Posterior cingulate gyrus (tissue), 11 donors: ENCODE measurements at places on chromosomes 3 and 15.

GRCh38 chr3:147943265-147943945 is 534.2 kb downstream of the ZIC1 start:
- DNase-seq: no peak

- DNase-seq: peak; percentile 92
Measured at GRCh38 chr15:83446904-83447709, at the start of gene SH3GL3. Gene SH3GL3 (plus strand): TSS chr15:83447341. CDS start chr15:83447534, 193 bp downstream.

GRCh38 chr15:70480196-70480856 is 283.0 kb downstream of the UACA start:
- no peak for DNase-seq

DNA sequence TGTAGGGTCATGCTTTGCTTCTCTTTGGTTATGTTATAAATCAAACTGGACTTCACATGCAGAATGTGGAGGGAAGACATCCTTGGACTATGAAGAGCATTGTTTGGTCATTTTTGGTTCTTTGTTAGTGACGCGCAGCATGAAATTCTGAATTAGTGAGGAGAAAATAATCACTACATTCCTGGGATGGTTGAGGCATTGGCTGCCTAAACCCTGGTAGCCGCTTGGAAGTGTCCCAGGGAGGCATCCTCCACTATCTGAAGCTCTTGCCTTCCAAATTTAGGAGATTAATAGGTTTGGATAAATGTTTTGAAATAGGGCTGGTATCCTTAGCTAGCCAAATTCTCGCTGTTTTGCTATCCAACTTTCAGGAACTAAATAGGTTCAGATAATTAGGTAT is 96.2 kb downstream of the CLSTN2 start:
- DNase-seq: no peak

DNA sequence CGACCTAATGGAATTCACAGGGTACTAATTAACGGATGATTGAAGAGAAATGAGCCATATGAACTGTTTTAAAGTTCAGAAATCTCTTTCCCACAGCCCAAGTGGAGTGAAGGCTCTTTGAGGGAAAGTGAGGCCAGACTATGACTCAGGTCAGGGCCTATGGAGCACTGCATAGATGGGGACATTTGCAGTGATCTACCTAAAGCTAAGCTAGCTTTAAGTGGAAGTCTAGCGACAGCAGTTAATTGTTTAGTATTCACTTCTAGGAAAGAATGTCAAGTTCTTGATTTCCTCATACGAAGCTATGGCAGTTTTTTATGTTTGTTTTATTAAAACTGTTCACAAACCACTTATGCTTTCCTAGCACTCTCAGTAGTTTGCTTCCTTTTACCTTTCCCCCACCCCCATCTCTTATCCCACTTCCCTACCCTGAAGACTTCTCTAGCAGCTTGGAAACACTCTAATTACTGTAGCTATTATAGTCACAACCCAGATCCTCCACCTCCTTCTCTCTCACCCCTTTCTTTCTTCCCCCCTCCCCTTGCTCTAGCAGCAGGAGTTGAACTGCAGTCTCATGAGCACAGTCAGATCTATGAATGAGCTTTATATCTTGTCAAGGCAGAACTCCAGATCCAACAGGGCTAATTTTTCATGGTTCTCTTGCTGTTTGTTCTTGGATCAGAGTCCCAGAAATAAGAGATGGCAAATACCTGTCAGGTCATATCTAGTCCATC is 6.2 kb downstream of the ZNF609 start:
- no peak for DNase-seq

DNA sequence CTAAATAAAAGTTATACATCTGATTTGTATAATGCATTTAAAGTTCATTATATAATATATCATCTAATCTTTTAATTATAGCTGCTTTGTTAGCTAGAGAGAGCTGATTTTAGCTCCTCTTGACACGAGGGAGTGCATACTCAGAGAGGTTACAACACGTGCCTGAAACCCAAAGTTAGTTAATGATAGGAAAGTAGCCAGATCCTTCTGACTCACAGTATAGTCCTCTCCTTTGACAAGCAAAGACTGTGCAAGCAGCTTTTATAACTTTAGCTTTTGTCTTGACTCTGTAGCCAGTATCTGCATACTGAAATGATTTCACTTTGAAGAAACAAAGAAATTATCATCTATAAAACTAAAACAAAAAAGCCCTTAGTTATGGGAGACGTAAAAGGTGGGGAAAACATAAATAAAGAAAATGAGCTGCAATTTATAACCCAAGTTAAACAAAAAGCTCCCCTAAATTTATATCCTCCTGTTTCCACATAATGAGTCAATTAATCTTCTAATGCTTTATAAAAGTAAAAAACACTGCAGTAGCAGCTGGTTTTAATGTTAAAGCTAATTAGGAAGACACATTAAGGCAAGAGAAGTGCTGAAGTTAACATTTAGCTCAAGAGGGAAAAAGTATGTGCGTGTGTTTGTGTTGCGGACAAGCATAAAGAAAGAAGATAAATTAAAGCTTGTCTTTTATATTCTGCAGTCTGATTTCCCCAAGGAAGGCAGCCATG is 13.1 kb downstream of the GABRR3 start:
- DNase-seq: no peak

DNA sequence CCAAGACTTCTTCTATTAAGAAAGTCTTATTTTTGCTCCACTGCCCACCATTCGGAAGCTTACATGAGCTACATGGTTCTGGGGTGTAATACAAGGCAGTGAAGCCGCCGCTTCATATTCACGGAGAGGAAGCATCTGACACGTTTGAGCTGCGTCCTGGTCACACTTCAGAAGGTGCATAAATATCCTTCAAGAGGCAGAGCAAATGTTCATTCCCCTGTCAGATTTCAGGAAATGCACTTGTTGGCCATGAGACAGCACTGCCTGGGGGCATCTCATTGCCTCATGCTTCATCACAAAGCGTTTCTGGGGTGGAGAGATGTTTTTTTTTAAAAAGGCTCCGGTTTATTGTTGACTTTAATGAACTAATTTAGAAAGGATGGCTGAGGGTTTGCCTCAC is 119.9 kb downstream of the CADPS start:
- DNase-seq: no peak

DNA sequence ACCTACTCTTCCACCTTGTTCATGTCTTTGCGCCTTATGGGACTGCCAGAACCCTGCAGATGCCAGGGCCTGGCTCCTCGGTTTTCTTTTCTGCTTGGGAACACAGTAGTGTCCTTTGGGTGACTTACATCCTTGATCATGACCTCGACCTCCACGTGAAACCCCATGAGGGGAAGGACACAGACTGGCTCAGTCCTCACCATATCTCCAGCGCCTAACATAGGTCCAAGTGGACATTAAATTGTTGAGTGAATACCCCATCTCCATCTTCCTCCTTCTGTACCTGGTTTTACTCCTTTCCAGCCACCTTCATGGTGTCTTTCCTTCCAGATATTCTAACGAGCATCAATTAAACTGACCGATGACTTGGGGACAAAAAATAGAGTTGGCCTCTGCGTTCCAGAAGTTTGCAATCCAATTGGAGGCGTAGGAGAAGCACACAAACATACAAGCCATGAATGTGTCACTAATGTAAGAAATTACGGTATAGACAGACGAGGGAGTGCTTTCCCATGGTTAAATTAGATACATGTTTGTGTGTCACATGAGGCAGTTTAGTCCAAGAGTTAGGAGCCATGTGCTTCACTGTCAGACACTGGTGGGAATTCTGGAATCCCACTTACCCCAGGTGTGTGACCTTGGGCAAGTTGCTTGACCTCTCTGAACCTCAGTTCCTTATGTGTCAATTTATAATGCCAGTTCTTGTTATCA is 907 bp upstream of the HERC1 start:
- DNase-seq: no peak

- DNase-seq: no peak
Measured at GRCh38 chr3:39137991-39138803, 15.2 kb downstream of the CSRNP1 start.

DNA sequence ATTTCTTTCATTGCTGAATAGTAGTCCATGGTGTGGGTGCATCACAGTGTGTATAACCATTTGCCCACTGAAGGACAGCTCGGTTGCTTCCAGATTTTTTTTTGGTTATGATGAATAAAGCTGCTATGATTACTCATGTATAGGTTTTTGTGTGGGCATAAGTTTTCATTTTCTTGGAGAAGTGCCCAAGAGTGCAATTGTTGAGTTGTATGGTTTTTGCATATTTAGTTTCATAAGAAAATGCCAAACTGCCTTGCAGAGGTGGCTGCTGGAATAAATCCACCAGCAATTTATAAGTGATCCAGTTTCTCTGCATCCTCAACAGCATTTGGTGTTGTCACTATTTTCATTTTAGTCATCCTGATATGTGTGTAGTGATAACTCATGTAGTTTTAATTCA is 8.4 kb upstream of the SPESP1 start:
- DNase-seq: no peak

- no peak for DNase-seq
Measured at GRCh38 chr3:102444101-102444500, 9.3 kb downstream of the ZPLD1 start.

DNA sequence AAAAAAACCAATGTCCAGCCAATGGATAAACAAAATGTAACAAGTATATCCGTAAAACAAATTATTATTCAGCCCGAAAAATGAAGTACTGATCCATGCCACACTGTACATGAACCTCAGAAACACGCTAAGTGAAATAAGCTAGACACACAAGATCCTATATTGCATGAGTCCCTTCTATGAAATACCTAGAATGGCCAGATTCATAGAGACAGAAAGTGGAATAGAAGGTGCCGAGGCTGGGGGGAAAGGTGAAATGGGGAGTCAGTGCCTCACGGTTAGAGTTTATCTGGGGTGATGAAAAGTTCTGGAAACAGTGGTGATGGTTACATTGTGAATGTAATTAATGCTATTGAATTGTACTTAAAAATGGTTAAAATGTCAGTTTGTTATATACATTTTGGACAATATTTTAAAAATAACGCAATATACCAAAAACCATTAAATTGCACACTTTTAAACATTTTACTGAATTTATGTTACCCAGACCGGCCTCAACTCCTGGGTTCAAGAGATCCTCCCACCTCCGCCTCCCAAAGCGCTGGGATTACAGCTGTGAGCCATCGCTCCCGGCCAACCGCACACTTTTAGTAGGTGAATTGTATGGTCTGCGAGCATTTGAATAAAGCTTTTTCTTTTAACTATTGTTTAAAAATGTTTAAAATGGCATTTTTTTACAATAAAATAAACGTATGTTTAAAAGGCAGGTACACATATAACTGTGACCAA is 2.1 kb downstream of the RNF168 start:
- DNase-seq: no peak

- DNase-seq: no peak
Measured at GRCh38 chr3:119664850-119665379, 4.5 kb upstream of the POPDC2 start.

- no peak for DNase-seq
Measured at GRCh38 chr3:11764931-11765363, 81.7 kb downstream of the TAMM41 start.

GRCh38 chr3:69803681-69804270 is 64.5 kb downstream of the MITF start:
- DNase-seq: no peak

GRCh38 chr3:184524981-184525336 is 36.6 kb upstream of the EPHB3 start:
- DNase-seq: no peak

DNA sequence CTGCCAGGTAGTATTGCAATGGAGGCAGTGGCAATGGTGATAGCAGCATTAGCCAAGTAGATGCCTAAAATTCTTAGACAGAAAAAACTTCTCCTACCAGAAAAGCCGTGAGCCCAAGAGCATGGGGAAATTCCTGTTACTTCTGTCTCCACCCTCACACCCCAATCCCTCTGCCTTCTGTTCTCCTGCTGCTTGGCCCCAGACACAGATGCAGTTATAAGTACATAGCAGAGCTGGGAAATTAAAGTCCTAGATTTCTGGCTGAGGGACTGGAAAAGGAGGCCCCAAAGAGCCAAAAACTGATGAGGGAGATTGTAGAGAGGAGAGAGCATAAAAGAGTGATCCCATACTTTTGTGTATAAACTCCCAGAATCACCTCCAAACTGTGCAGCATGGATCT is 166.9 kb downstream of the SMAD6 start:
- DNase-seq: no peak

DNA sequence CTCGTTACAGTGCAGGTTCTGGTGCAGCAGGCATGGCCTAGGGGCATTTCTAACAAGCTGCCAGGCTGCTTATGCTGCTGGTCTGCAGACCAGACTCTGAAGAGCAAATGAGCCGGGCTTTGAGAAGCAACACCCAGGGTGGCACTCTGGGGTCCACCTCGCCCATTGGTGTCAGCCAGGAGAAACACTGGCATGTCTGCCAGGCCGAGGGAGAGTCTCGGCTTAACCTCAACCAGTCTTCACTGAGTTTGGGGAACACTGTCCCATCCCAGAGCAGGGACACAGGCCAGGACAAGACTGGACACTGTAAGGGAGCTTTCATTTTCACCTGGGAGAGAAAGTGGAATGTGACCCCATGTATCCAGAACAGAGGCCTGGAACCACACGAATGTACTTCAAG is 93.4 kb downstream of the TOP2B start:
- no peak for DNase-seq

GRCh38 chr3:172980849-172981248 is 160.2 kb downstream of the SPATA16 start:
- DNase-seq: no peak

DNA sequence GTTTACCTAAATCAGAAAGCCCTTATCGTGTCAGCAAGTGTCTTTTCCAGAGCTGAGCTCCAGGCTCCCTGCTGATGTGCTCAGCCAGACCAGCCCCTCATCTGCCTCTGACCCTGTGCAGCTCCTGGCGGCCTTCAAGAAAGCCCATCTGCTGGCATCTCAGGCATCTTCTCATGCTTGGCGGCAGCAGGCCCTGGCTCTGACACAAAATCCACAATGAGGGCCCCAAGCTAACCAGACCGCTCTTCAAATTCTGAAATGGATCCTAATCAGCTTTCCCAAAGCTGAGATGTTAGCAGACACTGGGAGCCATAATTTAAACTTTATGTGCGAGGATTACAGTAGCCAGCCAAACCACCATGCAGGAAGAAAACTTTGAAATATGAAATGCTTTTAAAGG is 50.8 kb upstream of the CTDSPL start:
- DNase-seq: no peak

- DNase-seq: no peak
Measured at GRCh38 chr15:47477341-47477740, 240.0 kb upstream of the SEMA6D start.

GRCh38 chr15:73464602-73465001 is 21.6 kb downstream of the REC114 start:
- DNase-seq: no peak

- DNase-seq: no peak
Measured at GRCh38 chr15:60764408-60764963, 285.5 kb upstream of the ICE2 start.

DNA sequence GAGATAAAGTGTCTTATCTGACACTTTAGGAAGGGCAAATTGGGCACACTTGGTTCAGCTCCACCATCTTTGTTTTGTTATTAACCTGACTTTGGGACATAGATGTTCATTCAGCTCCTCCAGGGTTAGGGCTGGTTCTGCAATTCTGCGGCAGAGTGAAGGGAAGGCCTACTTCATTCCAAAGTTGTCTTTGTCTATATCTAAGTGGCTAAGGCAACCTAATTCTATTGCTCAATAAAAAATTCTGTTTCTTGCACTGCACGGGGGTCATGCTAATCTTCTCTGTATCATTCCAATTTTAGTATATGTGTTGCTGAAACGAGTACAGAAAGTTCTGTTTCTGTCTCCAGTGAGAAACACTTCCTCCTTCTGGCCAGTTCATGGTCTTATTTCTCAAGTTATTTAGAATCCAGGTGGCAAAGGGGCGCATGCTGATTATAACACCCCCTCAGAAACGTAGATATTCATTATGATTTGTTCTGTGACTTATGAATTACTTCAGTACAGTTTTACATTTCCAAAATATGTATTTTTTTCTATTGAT is 53.5 kb downstream of the PFN2 start:
- no peak for DNase-seq
